ENCODE measurements at places on chromosomes 1 and 21.

DNA sequence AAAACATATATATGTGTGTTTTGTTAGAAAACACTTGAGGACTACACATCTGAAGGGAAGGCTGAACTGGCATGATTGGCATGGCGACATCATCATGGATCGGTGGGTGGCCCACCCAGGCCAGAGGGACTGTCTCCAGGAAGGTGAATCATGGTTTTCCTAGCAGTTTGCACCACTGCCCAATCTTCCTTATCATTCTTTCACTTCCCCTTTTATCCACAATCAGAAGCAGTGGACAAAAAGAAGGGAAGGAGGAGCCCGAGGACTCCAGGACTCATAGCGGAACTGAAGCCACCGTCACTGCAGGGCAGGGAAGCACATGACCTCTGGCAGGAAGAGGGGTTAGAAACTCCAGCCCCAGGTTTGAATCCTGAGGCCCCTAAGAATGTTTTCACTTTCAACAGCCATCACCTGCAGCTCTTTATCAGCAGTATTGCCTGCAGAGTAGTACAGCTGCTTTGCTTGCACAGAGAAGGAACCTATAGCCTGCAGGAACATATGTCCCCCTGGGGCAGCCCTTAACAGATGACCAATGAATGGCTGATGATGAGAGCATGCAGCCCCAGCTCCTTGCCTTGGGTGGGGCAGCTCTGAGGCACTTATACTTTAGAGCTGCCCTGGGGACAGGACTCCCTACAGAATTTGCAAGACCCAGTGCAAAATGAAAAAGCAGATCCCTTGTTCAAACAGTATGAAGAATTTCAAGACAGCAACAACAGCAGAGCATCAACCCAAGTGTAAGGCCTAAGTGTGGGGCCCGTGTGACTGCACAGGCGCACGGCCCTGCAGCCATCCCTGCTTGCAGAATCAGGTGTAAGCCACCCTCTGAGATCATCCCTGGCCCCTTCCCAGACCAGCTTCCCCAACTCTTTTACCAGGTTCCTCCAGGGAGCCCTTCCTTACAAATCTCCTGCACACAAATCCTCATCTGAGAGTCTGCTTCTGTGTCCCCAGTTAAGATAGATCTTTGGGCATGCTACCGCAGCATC is 241.8 kb upstream of the IRF2BP2 start:
- H3K27ac ChIP-seq, result peak overlapping the region; percentile 56
- no peaks in the 10 kb centered on the region for H3K36me3 ChIP-seq
- peak; percentile 50 for DNase-seq

GRCh38 chr1:219085082-219085481 is 88.6 kb upstream of the LYPLAL1 start:
- H3K27ac ChIP-seq, result peak overlapping the region; percentile 9
- DNase-seq, result peak; percentile 89
- no peak overlapping the region for H3K4me3 ChIP-seq

DNA sequence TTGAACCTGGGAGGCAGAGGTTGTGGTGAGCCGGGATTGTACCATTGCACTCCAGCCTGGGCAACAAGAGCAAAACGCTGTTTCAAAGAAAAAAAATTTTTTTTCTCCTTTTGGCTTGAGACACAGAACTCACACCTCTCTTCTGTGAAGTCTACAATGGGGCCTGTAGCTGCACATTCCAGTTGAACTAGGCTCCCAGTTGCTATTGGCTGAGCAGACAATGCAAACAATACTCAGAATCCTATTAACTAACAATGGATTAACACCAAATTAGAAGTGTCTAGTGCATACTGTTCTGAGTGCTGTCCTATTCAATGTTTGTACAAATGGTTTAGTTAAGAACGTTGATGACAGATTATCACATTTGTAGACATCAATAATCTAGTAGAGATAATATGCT is 17.6 kb upstream of the MCL1 start:
- H3K27ac ChIP-seq, result peak overlapping the region; percentile 84
- H3K4me1 ChIP-seq, result peaks cover 11% of the 10 kb centered on the region
- H3K36me3 ChIP-seq, result no peaks in the 10 kb centered on the region
- no peak overlapping the region for H3K4me3 ChIP-seq
- no peaks in the 10 kb centered on the region for H3K27me3 ChIP-seq

GRCh38 chr1:920521-920920 is 3.2 kb upstream of the SAMD11 start:
- H3K27me3 ChIP-seq, result peaks cover 85% of the 10 kb centered on the region
- no peaks in the 10 kb centered on the region for H3K36me3 ChIP-seq
- H3K27ac ChIP-seq, result no peak overlapping the region
- peaks cover 10% of the 10 kb centered on the region for H3K4me1 ChIP-seq
- no peak overlapping the region for H3K4me3 ChIP-seq

GRCh38 chr1:217089361-217090014 is 366.3 kb upstream of the ESRRG start:
- H3K4me1 ChIP-seq, result peaks cover 17% of the 10 kb centered on the region
- H3K36me3 ChIP-seq, result no peaks in the 10 kb centered on the region
- H3K27ac ChIP-seq, result peak overlapping the region; percentile 54

- no peaks in the 10 kb centered on the region for H3K27me3 ChIP-seq
- H3K27ac ChIP-seq, result no peak overlapping the region
- no peak for DNase-seq
These were observed 18.0 kb downstream of the BMP8A start for GRCh38 chr1:39509360-39510009.

DNA sequence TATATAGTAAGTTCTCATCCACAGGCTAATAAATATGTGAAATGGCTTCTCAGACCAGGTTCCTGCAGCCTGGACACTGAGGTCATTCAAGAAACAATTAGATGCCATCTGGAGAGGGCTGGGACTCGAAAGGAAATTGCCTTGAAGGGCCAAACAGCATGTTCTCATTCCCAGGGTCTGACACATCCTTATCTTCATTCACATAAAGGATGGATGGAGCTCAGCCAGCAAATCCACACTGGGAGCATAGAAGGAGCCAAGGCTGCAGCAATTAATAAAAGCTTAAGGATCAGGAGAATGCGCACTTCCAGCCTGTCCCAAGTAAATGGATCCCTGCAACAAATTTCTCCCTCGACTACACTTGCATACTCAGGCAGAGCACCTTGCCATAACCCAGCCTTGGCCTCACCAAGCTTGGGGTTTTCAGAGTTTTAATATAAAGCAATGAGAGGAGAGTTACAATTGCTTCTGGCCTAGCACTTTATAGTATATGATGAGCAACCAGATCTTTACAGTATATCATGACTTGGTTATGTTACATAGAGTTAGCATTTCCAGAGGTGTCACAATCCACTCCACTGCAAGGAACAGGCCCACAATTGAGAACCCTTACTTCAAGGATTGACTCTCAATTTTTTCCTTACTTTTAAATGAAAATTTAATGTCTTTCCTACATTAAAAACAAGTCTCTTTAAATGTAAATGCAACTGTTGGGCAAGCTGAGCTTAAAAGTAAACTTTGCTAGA is 55.9 kb downstream of the BCAR3 start:
- H3K27me3 ChIP-seq, result no peaks in the 10 kb centered on the region
- H3K4me3 ChIP-seq, result no peak overlapping the region
- H3K27ac ChIP-seq, result peak overlapping the region; percentile 36
- H3K36me3 ChIP-seq, result peaks cover 63% of the 10 kb centered on the region
- DNase-seq, result peak; percentile 60

DNA sequence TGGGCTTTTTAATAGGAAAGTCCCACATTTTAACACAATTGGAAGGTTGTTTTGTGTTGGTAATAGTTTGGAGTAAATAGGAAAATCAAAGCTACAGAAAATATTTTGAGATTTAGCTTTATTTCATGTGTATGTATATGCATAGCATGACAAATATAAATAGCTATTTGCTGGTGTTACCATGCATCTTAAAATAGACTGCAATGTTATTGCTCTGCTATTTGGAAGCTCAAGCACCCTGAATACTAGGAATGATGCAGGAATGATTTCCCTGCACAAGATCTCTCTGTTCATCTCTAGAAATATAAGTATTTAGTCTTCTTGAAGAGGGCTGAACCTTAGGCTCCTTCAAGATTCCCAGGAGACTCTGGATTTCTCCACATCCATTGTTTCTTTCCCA is 268.3 kb upstream of the POGK start:
- H3K4me3 ChIP-seq, result no peak overlapping the region
- H3K27me3 ChIP-seq, result peaks cover 12% of the 10 kb centered on the region
- H3K27ac ChIP-seq, result no peak overlapping the region
- no peaks in the 10 kb centered on the region for H3K4me1 ChIP-seq
- no peak for DNase-seq

GRCh38 chr1:176560681-176561080 is 97.7 kb downstream of the PAPPA2 start:
- H3K4me3 ChIP-seq, result no peak overlapping the region
- H3K36me3 ChIP-seq, result no peaks in the 10 kb centered on the region
- peaks cover 4% of the 10 kb centered on the region for H3K27me3 ChIP-seq
- peaks cover under 1% of the 10 kb centered on the region for H3K4me1 ChIP-seq
- no peak for DNase-seq

DNA sequence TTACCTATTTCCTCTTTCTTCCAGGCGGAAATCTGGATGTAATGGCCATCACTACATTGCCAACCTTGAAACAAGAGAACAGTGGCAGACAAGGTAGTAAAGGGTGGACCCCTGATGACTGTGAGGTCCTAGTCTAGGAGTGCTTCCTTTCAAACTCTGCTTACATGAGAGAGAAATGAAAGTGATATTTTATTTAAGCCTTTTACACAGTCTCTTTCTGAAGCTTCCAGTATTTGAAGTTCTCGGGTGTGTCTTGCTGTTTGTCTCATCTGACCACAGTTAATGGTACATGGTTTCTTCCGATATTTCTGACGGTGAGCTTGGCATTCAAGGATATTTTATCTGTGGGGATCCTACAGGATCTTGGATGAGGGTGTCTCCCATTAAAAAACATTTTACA is 215.2 kb downstream of the SLC45A1 start:
- DNase-seq, result no peak
- no peaks in the 10 kb centered on the region for H3K4me1 ChIP-seq
- H3K4me3 ChIP-seq, result no peak overlapping the region
- no peaks in the 10 kb centered on the region for H3K27me3 ChIP-seq

DNA sequence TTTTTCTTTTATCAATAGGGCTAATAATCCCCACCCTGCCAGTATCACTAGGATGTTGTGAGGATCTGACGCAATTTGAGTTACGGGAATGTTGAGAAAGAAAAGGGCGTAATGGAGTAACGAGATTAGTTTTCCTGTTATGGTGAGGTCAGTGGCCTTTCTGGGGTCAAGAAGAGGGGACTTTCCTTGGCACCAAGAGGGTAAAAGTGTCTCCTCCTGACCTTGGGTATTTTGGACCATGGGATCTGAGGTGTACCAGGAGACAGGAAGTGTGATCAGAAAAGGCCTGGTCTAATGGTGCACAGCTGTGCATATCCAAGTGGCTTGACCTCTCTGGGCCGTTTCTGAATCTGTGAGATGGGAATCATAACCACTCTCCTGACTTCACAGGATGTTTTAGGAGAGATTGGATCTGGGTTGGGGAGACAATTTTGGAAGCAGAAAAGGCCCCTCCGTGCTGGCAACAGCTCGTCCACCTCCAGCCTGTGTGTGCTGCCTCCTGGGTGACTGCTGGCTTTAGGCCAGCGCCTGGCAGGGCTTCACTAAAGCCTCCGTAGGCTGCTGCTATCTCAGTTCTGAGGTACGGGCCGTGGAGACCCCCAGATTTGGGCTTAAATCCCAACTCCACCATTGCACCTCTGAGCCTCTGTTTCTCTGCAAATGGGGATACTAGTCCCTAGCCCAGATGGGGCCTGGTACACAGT is 37.1 kb downstream of the ALPL start:
- DNase-seq, result no peak
- H3K36me3 ChIP-seq, result no peaks in the 10 kb centered on the region
- no peak overlapping the region for H3K27ac ChIP-seq
- no peaks in the 10 kb centered on the region for H3K4me1 ChIP-seq
- H3K4me3 ChIP-seq, result no peak overlapping the region

DNA sequence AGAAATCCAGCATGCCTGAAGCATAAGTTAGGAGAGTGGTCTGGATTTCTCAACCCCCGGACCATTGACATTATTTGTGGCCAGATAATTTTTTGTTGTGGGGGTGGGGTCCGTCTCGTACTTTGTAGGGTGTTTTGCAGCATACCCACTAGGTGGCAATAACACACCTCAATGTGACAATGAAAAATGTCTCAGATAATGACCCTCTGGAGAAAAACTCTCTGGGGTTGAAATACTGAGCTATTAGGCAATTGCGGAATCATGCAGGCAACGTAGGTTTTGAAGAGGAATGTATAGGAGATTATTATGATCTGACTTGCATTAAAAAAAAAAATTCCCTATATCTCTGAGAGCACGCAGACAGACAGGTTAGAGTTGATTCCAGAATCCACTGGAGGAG is 25.3 kb upstream of the RRP15 start:
- no peaks in the 10 kb centered on the region for H3K36me3 ChIP-seq
- no peak overlapping the region for H3K4me3 ChIP-seq
- no peaks in the 10 kb centered on the region for H3K4me1 ChIP-seq
- no peaks in the 10 kb centered on the region for H3K27me3 ChIP-seq

- H3K27me3 ChIP-seq, result no peaks in the 10 kb centered on the region
- no peak overlapping the region for H3K27ac ChIP-seq
- no peaks in the 10 kb centered on the region for H3K36me3 ChIP-seq
- peaks cover 9% of the 10 kb centered on the region for H3K4me1 ChIP-seq
- H3K4me3 ChIP-seq, result no peak overlapping the region
These were observed 484.1 kb upstream of the NFIA start for GRCh38 chr1:60598041-60598910.

GRCh38 chr1:23585321-23586022 is 26.2 kb upstream of the ID3 start:
- peaks cover 13% of the 10 kb centered on the region for H3K4me1 ChIP-seq
- no peaks in the 10 kb centered on the region for H3K27me3 ChIP-seq
- no peak overlapping the region for H3K4me3 ChIP-seq
- peak overlapping the region; percentile 78 for H3K27ac ChIP-seq
- H3K36me3 ChIP-seq, result no peaks in the 10 kb centered on the region
- peak; percentile 95 for DNase-seq

DNA sequence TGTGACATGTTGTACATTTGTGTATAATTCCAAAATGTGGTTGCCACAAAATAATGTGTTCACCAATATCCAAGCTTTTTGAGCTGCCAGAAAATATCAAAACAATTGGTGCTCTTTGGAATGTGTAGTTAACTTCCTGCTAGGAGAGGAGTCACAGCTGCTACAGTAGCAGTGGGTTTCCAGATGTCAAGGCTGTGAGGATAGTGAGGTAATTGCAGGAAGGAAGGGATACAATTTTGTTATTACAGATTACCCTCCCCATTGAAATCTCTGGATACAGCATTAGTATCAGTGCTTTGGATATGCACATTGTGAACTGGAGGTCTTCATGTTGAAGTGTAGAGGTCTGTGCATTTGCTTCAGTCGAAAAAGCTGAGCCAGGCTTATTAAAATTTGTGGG is 253.2 kb downstream of the PTPRC start:
- H3K4me3 ChIP-seq, result no peak overlapping the region
- H3K27ac ChIP-seq, result no peak overlapping the region
- H3K4me1 ChIP-seq, result peaks cover 15% of the 10 kb centered on the region
- no peaks in the 10 kb centered on the region for H3K36me3 ChIP-seq
- no peaks in the 10 kb centered on the region for H3K27me3 ChIP-seq
- DNase-seq, result peak; percentile 19
